ENCODE measurements at places on chromosomes 11 and 22.

- no peaks in the 10 kb centered on the region for H3K4me1 ChIP-seq
- no peak overlapping the region for H3K27ac ChIP-seq
- no peaks in the 10 kb centered on the region for H3K27me3 ChIP-seq
- H3K4me3 ChIP-seq, result no peak overlapping the region
- no peaks in the 10 kb centered on the region for H3K36me3 ChIP-seq
- no peak for DNase-seq
Measured at GRCh38 chr11:18457450-18457849, 1.8 kb downstream of the LDHAL6A start.

GRCh38 chr11:27717377-27717776 lies 17.1 kb upstream of the BDNF start:
- no peak for DNase-seq
- no peak overlapping the region for H3K27ac ChIP-seq
- H3K27me3 ChIP-seq, result peaks cover 58% of the 10 kb centered on the region
- H3K36me3 ChIP-seq, result peaks cover 21% of the 10 kb centered on the region
- peaks cover 17% of the 10 kb centered on the region for H3K4me1 ChIP-seq

- DNase-seq, result no peak
- H3K4me1 ChIP-seq, result no peaks in the 10 kb centered on the region
- H3K27me3 ChIP-seq, result peaks cover 4% of the 10 kb centered on the region
- H3K27ac ChIP-seq, result no peak overlapping the region
- no peaks in the 10 kb centered on the region for H3K36me3 ChIP-seq
- no peak overlapping the region for H3K4me3 ChIP-seq
Measured at GRCh38 chr11:2215230-2215560, 43.6 kb upstream of the TH start.

GRCh38 chr11:35272391-35272902 lies 133.5 kb downstream of the CD44 start:
- H3K4me1 ChIP-seq, result peaks cover 24% of the 10 kb centered on the region
- H3K27ac ChIP-seq, result no peak overlapping the region
- H3K36me3 ChIP-seq, result peaks cover 8% of the 10 kb centered on the region
- no peak for DNase-seq
- no peak overlapping the region for H3K4me3 ChIP-seq

- no peak for DNase-seq
- H3K4me3 ChIP-seq, result no peak overlapping the region
- peaks cover 1% of the 10 kb centered on the region for H3K36me3 ChIP-seq
- H3K27me3 ChIP-seq, result no peaks in the 10 kb centered on the region
Measured at GRCh38 chr11:63829823-63830489, 9.0 kb upstream of the MARK2 start.

DNA sequence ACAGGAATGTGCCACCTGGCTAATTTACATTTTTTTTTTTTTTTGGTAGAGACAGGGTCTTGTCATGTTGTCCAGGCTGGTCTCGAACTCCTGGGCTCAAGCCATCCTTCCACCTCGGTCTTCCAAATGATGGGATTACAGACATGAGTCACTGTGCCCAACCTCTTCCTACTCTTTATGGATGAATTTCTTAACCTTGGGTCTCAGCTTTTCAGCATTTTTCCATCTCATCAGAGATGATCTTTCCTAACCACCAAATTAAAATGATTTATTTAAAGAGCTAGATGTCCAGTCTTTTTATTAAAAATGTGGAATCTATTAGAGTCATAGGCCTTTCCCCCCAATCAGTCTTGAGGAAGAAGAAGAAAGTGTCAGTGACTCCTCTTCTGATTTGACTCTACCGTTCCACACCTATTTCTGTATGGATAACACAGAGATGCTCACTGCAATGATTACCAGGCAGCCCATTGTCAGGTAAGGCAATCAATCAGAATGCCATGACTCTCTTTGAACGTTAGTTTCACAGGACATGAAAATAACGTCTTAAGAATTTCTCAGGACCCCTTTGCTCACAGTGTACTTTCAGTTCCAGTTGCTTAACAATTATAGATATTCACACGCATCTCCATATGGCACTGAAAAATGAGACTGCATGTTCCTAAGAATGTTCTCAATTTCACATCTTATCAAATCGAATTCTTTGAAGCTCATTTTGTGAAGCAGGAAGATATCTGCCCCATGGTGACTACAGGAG lies 51.0 kb downstream of the MIAT start:
- no peak overlapping the region for H3K27ac ChIP-seq
- peaks cover 35% of the 10 kb centered on the region for H3K36me3 ChIP-seq
- no peak for DNase-seq
- peaks cover 20% of the 10 kb centered on the region for H3K4me1 ChIP-seq

- no peaks in the 10 kb centered on the region for H3K27me3 ChIP-seq
- peaks cover 5% of the 10 kb centered on the region for H3K36me3 ChIP-seq
- no peak for DNase-seq
- peaks cover 43% of the 10 kb centered on the region for H3K4me1 ChIP-seq
Measured at GRCh38 chr22:50360578-50360977, 17.5 kb downstream of the PPP6R2 start.

DNA sequence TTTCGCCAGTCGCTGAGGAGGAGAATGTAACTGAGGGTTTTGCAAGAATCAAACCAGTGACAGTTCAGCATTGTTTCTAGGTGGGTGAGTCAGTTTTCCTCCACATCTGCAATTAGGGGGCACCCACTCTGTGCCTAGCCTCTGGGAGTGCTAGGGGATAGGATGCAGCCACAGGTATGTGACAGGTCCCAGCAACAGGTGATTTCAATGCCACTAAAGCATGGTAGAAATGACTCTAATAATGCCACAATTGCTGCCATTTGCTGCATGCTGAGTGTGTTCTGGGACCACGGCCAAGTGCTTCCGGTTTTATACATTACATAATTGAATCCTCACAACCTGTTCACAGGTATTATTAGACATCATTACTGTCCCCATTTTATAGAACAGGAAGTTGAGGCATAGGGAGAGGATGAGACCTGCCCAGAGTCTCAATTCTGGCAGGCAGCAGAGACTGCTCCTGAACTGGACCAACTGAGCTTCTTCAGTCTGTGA lies 556 bp downstream of the CRYBB2 start:
- H3K4me3 ChIP-seq, result no peak overlapping the region
- H3K27me3 ChIP-seq, result peaks cover 16% of the 10 kb centered on the region
- no peaks in the 10 kb centered on the region for H3K36me3 ChIP-seq
- no peak overlapping the region for H3K27ac ChIP-seq

DNA sequence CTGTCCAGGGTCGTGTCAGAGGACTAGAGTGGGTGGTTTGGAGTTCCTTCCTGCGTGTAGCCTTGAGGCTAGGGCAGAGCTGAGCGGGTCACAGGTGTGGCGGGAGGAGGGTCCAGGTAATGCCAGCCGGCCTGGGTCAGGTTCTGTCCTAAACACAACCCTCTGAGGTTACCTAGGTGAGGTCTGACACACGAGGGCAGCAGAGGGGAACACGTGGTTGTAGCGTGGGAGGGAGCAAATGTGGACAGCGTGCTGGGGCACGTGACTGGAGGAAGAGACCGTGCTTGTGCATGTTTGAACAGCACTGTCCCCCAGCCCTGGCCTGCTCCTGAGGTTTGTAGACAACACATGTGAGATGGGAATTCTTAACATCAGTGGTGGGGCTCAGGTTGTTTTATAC lies 13.1 kb downstream of the MOV10L1 start:
- no peak overlapping the region for H3K27ac ChIP-seq
- no peak overlapping the region for H3K4me3 ChIP-seq
- peaks cover 12% of the 10 kb centered on the region for H3K4me1 ChIP-seq
- H3K27me3 ChIP-seq, result no peaks in the 10 kb centered on the region
- no peaks in the 10 kb centered on the region for H3K36me3 ChIP-seq
- DNase-seq, result no peak

DNA sequence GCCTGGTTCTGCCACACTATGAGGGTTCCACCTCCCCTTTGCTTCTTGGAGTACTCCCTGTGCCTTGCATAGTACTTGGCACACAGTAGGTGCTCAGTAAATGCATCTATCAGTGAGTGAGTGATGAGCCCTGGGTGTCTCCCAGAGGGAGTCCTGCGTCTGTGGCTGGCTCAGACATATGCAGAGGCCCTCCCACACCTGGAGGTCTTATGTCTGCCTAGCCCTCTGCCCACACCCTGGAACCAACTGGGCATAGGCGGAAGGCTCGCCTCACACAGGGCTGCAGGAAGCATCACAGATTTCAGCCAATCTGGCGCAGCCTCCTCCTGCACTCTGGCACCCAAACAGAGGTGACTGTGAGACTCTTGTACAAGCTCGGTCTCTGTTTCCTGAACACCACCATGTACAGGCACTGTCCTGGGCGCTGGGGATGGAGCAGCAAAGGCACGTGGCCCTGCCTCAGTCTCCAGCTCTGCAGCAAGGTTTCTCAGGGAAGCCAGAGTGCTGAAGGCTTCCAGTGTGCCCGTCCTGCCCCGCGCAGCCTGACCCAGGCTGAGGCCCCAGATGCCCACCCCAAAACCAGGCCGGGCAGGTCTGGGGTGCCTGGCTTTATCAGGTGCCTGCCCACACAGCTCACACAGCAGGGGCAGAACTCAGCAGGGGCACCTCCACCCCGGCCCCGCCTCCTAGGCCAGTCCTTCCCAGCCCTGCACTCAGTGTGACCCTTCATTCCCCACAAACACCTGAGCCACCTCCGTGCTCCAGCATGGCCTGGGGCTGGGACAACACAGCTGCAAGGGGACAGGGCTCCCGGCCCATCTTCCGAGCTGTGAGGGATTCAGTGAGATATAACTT lies 26.7 kb downstream of the FLRT1 start:
- H3K4me3 ChIP-seq, result peak overlapping the region; percentile 51
- H3K4me1 ChIP-seq, result peaks cover 13% of the 10 kb centered on the region
- peaks cover 50% of the 10 kb centered on the region for H3K27me3 ChIP-seq
- no peaks in the 10 kb centered on the region for H3K36me3 ChIP-seq

GRCh38 chr22:35560824-35561223 lies 20.2 kb downstream of the RASD2 start:
- no peaks in the 10 kb centered on the region for H3K36me3 ChIP-seq
- no peak overlapping the region for H3K4me3 ChIP-seq
- peaks cover 72% of the 10 kb centered on the region for H3K27me3 ChIP-seq
- no peak for DNase-seq

DNA sequence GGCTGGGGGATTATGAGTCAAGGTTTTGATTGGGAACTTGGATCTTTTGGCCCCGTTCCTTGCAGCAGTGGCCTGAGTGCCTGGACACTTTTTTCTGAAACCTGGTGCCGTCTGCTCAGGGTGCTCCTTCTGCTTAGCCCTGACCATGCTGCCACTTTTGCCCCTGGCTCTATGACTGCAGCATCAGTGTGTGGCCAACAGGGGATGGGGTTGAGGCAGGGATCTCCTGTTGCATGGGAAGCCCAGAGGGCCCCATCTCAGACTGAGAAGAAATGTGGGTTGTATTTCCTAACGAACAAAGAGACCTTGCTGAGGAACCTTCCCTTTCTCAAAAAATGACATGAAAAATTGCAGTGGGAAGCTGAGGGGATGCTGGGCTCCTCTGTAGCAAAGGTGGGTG lies 18.7 kb downstream of the POU2F3 start:
- H3K4me1 ChIP-seq, result peaks cover 7% of the 10 kb centered on the region
- no peak for DNase-seq
- peaks cover 74% of the 10 kb centered on the region for H3K27me3 ChIP-seq
- H3K36me3 ChIP-seq, result no peaks in the 10 kb centered on the region
- no peak overlapping the region for H3K4me3 ChIP-seq
- no peak overlapping the region for H3K27ac ChIP-seq

DNA sequence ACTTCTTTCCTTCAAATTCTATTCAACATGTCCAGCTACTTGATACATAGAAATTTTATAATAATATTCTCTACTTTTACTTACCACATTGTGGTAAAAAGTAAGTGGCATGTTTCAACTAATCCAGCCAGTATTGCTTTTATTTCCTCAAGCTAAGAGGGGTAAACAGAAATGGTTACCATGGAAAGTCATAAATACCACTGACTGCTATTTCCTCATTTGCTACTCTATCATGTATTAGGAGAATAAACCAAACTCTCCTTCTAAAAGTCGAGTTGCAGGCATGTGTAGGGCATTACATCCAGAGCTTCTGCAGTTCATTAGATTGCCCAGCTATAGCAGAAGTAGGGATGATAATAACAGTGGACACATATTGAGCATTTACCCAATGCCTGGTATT lies 208.4 kb downstream of the MAML2 start:
- H3K4me3 ChIP-seq, result no peak overlapping the region
- H3K36me3 ChIP-seq, result peaks cover 12% of the 10 kb centered on the region
- H3K4me1 ChIP-seq, result peaks cover 50% of the 10 kb centered on the region
- peak overlapping the region; percentile 74 for H3K27ac ChIP-seq

- no peak overlapping the region for H3K4me3 ChIP-seq
- H3K27ac ChIP-seq, result peak overlapping the region; percentile 88
- peaks cover 17% of the 10 kb centered on the region for H3K4me1 ChIP-seq
- H3K27me3 ChIP-seq, result no peaks in the 10 kb centered on the region
- H3K36me3 ChIP-seq, result no peaks in the 10 kb centered on the region
Measured at GRCh38 chr11:64219354-64219684, 6.7 kb downstream of the TRPT1 start.

GRCh38 chr11:113591117-113591516 lies 115.0 kb downstream of the TMPRSS5 start:
- peaks cover 33% of the 10 kb centered on the region for H3K27me3 ChIP-seq
- H3K4me3 ChIP-seq, result no peak overlapping the region
- DNase-seq, result no peak
- no peak overlapping the region for H3K27ac ChIP-seq

- no peak for DNase-seq
- H3K4me1 ChIP-seq, result no peaks in the 10 kb centered on the region
- no peak overlapping the region for H3K27ac ChIP-seq
- H3K27me3 ChIP-seq, result peaks cover 14% of the 10 kb centered on the region
- H3K4me3 ChIP-seq, result no peak overlapping the region
- peaks cover 8% of the 10 kb centered on the region for H3K36me3 ChIP-seq
Measured at GRCh38 chr11:70854201-70854600, 398.2 kb downstream of the SHANK2 start.

DNA sequence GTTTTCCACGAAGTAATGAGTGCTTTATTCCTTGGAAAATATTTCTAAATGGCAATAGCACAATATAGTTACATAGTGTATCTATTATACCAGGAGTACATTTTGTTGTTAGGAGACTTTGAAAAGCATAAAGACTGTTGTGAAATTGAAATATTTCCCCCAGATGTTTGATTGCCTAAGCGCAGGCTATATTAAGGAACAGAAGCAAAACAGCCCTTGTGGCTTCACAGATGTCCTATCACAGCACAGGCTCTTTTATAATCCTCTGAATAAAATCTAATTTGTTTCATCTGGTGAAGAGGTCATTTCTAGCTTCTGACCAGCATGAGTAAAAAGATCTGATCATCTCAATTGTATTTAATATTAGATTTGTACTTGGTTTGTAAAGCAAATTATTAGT lies 48.2 kb downstream of the BSX start:
- H3K4me3 ChIP-seq, result no peak overlapping the region
- peaks cover 7% of the 10 kb centered on the region for H3K36me3 ChIP-seq
- no peak overlapping the region for H3K27ac ChIP-seq
- no peaks in the 10 kb centered on the region for H3K27me3 ChIP-seq
- no peaks in the 10 kb centered on the region for H3K4me1 ChIP-seq
- DNase-seq, result no peak

DNA sequence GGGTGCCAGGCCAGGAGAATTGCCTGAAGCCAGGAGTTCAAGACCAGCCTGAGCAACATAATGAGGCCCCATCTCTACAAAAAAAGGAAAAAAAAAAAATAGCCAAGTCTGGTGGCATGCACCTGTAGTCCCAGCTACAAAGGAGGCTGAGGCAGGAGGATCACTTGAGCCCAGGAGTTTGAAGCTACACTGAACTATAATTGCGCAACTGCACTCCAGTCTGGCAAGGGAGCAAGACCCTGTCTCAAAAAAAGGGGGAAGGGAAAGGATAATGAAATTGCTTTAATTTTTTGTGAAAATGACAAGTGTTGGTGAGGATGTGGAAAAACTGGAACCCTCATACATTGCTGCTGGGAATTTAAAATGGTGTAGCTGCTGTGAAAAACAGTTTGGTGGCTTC lies 19.2 kb downstream of the STK33 start:
- no peak overlapping the region for H3K27ac ChIP-seq
- no peaks in the 10 kb centered on the region for H3K27me3 ChIP-seq
- H3K36me3 ChIP-seq, result no peaks in the 10 kb centered on the region
- DNase-seq, result no peak
- no peaks in the 10 kb centered on the region for H3K4me1 ChIP-seq
